ENCODE measurements at places on chromosomes 3 and 15. TPM values are rescaled to one million over a fixed set of nuclear protein-coding genes. Genes with fewer than 3 reads are reported as not detected.

Gene WNT7A
- total RNA-seq: 6.6 TPM

Gene CAV3
- total RNA-seq: 0.32 TPM

Gene DLL4
- total RNA-seq: 22.0 TPM

Gene TMEM44
- 25.3 TPM for total RNA-seq

Gene ZNF662
- 9.6 TPM for total RNA-seq
